MCF 10A (cell line): ENCODE measurements at places on chromosomes 1 and 21.

GRCh38 chr1:7427605-7428300 is 343.3 kb upstream of the VAMP3 start:
- DNase-seq = no peak

DNA sequence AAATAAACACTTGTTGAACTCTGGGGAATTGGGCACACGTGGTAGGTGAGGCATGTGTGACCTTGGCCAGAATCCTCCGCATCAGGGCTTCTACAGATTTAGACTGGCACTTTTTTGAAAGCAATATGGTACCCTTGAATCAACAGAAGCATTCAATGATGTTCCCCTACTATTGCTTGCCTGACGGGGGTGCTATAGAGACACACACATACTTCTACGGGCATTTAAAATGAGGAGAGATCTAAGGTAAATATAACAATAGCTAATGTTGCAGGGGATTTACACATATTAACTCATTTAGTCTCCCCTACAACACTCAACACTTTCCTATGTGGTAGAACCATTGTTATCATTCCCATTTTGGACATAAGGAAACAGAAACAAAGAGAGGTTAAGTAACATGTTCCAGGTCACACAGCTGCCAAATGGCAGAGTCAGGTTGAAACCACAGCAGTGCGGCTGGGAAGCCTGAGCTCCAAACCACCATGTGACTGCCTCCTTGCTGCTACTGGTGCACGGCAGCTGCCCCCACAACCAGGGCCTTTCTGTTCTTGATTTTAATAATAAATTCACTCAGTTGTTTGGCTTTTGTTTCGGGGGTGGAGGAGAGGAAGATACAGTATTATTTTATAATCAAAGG is 147.4 kb downstream of the ZNF281 start:
- no peak for DNase-seq

- DNase-seq = peak; percentile 22
Measured at GRCh38 chr1:246367041-246367440, 140.0 kb downstream of the SMYD3 start.

- peak; percentile 64 for DNase-seq
Measured at GRCh38 chr1:28359592-28360239, 9.8 kb upstream of the PHACTR4 start.

DNA sequence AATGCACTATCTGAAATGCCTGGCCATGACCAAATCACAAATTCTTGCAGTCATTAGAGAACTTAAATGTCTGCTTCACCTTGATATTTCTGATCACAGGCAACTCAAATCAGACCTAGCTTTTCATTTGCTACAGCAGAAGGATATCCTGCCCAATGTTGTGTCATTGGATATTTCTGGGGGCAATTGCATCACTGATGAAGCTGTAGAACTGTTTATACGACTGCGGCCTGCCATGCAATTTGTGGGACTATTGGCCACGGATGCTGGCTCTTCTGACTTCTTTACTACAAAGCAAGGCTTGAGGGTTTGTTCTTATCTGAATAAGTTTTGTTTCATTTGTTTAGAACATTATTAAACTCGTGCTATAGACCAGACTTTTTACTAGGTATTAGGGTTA is 14.9 kb downstream of the ZYG11A start:
- DNase-seq = no peak
